ENCODE measurements at places on chromosomes 2 and 18. TPM values are rescaled to one million over a fixed set of nuclear protein-coding genes. Genes with fewer than 3 reads are reported as not detected.

The CAPN14 gene
- 0.07 TPM for total RNA-seq

The EML6 gene
- total RNA-seq: 0.83 TPM

The LOXHD1 gene
- total RNA-seq: not detected

The ATP8B1 gene
- not detected for total RNA-seq

DNA sequence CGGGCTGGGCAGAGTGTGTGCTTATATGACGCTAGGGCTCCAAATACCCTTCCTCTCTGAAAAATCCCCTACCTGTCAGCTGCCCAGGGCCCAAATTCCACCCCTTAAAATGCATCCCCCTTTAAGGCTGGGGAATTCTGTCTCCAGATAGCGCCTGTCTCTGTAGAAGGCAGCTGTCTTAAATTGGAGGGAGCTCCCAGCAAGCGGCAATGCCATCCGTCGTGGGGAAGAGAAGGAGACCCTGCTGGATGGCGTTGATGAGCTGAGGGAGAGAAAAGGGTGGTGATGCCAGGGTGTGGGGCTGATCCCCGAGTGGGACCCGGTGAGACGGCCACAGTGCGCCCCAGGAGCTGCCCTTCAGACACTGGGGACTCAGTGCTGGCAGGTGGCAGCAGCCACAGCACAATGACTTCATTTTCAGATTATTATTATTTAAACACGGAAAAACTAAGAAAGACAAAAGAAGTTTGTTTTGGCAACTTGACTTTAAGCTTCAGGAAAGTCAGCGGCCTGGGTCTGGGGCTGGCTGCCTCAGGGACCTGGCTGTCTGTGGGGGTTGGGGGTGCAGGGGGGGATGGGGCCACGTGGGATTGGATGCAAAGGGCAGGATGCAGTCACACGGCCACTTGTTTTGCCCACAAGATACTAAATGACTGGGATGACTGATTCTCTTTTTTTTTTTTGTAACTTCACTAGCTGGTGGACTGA lies 152.8 kb downstream of the TFCP2L1 start:
- no peak for DNase-seq
- H3K4me3 ChIP-seq: no peak overlapping the region
- H3K4me1 ChIP-seq: no peaks in the 10 kb centered on the region

GRCh38 chr2:9753276-9753600 lies 90.0 kb upstream of the TAF1B start:
- H3K27me3 ChIP-seq: peaks cover 32% of the 10 kb centered on the region
- H3K4me1 ChIP-seq: peaks cover 59% of the 10 kb centered on the region
- peak; percentile 83 for DNase-seq
- H3K4me3 ChIP-seq: peak overlapping the region; percentile 56
- H3K27ac ChIP-seq: peak overlapping the region; percentile 88

- H3K4me3 ChIP-seq: peak overlapping the region; percentile 67
- peak overlapping the region; percentile 94 for H3K27ac ChIP-seq
- peak; percentile 74 for DNase-seq
- H3K36me3 ChIP-seq: peaks cover 1% of the 10 kb centered on the region
- H3K27me3 ChIP-seq: peaks cover 1% of the 10 kb centered on the region
Measured at GRCh38 chr2:62304429-62305417, 108.8 kb downstream of the B3GNT2 start.
